ENCODE measurements at places on chromosomes 6 and 20.

DNA sequence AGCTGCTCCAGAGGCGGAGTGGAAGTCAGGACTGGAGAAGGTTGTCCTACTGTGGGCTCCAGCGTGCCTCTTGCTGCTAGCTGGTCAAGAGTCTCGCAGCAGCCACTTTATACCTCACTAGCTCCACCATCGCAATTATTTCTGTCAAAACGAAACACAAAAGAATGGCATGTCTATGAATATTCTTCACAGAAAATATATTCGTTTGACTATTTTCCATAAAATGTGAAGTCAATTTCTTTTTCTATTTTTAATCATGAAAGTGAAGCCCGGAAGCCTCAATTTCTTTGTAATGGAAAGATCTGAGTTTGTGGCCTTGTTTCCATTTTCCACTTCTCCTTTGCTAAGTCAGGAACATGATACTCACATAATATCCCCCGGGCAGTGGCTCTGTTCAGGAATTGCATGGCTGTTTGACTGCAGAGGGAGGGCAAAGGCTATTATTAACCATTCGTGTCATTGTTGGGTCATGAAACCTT lies 51.7 kb downstream of the DTD1 start:
- no peak for DNase-seq

DNA sequence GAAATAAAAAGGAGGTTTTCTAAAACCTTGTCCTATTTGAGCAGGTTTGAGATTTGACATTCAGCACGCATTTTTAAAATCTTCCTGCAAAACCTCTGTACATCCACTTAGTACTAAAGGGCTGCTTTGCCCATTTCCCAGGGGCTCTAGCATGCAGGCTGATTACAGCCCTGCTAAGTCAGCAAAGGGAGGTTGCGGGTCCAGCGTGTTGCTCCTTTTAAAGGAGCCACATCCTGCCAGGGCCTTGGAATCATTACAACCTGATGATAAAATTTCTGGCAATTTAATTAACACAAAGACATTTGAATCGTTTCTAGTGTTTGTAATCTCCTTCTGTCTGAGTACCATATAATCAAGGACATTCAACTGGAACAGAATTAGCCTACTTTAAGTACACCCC lies 455.1 kb upstream of the CITED2 start:
- no peak for DNase-seq

- DNase-seq, result no peak
These were observed 75.6 kb downstream of the MTFR2 start for GRCh38 chr6:136174510-136174909.

DNA sequence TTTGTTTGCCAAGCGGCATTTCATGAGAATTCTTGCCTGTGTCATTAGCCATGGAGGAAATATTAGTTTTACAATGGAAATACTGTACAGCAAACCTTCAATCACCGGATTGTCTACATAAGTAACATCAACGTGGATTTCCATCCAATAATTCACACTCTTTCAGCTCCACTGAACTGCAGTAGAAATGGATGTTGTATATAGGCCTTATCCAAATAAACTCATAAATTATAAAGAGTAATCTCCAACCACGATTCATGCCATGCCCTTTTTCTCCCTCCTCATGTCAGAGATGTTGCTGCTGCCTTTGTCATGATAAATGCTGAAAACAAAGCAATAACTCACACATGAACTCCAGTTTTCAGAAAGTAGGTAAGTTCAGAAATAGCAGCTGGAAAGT lies 54.9 kb upstream of the EYS start:
- no peak for DNase-seq

DNA sequence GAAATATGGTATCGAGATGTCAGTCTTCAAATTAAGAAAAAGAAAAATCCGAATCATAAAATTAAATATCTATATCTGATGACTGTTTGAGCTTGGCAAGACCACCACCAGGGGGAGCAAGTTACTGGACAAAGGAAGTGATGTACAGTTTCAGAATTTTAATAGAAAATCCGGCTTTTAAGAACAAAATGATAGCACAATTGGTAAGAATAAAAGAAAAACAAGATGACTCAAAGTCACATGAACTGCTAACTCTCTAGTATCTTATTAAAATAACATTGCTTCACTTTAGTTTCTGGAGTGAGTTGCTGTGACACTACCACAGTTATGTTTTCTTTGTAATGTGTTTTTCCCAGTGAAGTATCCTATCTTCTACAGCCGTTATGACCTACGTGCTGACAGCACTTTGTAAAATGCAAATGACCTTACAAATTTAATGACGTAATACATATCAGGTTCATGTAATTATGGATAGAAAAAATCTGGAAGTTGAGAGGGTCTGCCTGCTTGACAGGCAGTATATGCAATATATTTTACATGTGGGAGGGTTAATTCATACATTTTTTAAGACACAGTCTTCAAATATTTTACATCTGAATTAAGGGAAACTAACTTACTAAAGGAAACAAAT lies 405.3 kb upstream of the HS3ST5 start:
- DNase-seq, result peak; percentile 53

- no peak for DNase-seq
These were observed 19.6 kb downstream of the NKX2-4 start for GRCh38 chr20:21377701-21378100.

DNA sequence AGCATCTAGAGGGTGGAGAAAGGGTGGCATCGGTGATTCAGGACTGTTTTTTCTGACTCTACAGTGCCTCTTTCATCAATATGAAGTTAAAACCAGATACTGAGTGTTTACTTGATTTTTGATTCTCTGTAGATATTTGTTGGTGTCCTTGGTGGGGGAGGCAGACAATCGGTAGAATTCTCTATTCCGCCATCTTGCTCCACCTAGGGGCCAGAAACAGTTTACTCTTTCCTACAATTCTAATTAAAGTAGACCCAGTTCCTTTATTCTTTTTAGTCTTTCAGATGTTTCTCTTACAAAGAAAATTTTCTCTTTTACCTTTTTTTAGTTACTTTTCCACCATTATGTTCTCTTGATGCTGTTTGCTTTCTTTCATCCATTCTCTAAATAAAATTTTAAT lies 162.1 kb upstream of the RAB32 start:
- DNase-seq, result no peak

- no peak for DNase-seq
These were observed 25.0 kb downstream of the PERP start for GRCh38 chr6:138082232-138082631.

DNA sequence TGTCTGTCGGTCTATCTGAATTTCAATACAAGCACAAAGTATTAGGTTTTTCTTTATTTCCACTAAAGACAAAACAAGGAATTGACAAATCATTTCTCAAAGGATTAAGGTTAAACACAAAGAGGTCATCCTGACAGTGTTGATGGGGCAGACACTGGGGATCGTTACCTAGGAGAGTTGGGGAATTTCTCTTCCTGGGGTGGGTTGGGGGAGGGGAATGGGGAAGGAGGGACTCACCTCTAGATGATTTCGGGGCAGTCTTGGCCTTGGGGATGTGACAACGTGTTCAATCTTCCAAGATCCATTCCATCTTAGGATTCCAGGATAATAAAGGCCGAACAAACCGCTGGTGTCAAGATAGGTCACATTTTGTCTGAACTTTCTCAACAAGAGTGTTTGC lies 35.4 kb upstream of the FOXA2 start:
- no peak for DNase-seq

DNA sequence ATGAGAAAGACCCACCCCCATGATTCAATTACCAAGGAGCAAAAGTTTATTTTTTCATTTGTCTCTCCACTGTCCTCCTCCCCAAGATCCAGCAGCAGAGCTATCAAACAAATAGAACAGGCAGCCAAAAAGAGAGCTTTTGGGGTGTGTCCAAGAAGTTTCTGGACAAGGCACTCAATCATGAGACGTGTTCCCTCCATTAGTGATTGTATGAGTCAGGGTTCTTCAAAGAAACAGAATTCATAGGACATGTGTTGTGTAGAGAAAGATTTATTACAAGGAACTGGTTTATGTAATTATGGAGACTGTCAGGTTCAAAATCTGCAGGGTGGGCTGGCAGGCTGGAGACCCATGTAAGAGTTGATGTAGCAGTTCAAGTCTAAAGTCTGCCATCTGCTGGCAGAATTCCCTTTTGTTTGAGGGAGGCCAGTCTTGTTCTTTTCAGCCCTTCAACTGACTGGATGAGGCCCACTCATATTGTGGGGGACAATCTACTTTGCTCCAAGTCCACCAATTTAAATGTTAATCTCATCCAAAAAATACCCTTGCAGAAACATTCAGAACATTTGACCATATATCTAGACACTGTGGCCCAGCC lies 248.1 kb upstream of the OPRM1 start:
- DNase-seq, result peak; percentile 11

DNA sequence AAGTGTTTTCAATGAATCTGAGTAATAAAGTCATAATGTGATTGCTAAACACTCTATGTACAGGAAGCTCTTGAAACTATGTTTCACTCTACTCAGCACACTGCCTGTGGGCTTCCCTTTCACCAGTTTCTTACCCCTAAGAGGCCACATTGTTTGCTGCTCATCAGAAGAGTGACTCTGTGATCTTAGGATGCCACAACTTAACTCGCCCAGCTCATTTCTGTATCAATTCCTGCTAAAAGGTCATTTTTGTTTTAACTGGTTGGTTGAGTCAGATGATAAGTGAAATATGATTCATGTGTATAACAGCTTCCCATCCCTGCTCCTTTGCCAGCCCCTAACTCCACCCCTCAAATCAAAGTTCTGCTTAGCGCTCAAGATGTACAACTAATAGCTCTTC lies 9.8 kb upstream of the NDUFAF4 start:
- peak; percentile 58 for DNase-seq

GRCh38 chr20:49786668-49787370 lies 25.8 kb upstream of the SLC9A8 start:
- DNase-seq, result peak; percentile 22

GRCh38 chr6:89501753-89502152 lies 68.8 kb downstream of the ANKRD6 start:
- no peak for DNase-seq

DNA sequence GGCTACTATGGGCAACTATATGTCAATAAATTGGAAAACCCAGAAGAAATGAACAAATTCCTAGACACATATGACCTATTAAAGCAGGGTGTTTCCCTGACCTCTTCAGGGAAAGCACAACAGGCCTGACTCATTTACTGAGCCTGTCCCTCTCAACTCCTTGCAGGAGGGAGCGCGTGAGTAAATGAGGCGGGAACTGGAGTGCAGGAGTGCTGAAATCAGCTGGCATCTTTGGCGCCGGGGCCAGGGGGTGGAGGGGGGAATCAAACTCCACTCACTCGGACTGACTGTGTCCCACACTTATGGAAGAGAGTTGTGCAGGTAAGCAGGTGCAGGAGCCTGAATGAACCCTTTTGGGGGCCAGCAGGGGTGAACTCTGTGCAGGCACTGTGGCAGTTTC lies 671.2 kb upstream of the PTCHD4 start:
- DNase-seq, result no peak

- no peak for DNase-seq
These were observed 20.3 kb upstream of the CHD6 start for GRCh38 chr20:41638456-41638855.

GRCh38 chr6:107488875-107489635 lies 862 bp upstream of the SOBP start:
- DNase-seq, result no peak

DNA sequence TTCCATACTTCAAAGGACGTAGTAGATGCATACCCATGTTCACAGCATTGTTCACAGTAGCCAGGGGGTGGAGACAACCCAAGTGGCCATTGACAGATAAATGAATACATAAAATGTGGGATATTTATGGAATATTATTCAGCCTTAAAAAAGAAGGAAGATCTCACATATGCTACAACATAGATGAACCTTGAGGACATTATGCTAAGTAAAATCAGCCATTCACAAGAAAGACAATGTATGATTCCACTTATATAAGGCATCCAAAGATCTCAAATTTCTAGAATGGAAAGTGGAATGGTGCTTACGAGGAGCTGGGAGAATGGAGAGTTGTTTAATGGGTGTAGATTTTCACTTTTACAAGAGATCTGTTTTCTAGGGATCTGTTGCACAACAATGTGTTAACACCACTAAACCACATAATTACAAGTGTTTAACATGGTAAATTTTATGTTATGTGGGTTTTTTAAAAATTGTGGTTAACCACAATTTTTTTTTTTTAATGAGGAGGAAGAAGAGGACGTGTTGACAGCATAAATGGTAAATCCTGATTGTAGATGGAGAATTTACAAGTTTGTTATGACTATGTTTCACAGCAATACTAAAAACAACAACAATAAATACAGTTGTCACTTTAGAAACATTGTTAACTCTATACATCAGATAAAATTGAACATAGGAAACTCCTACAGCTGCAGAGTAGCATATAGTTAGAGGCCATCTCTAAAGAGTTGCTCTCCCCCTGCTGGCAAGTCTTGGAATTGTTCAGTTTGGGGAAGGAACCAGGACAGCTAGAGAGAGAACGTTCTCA lies 41.6 kb downstream of the CCN2 start:
- peak; percentile 50 for DNase-seq

- no peak for DNase-seq
These were observed 79.8 kb downstream of the TBC1D7 start for GRCh38 chr6:13248584-13248985.

- peak; percentile 30 for DNase-seq
These were observed 1.3 kb upstream of the RNF217 start for GRCh38 chr6:124960757-124961463.

DNA sequence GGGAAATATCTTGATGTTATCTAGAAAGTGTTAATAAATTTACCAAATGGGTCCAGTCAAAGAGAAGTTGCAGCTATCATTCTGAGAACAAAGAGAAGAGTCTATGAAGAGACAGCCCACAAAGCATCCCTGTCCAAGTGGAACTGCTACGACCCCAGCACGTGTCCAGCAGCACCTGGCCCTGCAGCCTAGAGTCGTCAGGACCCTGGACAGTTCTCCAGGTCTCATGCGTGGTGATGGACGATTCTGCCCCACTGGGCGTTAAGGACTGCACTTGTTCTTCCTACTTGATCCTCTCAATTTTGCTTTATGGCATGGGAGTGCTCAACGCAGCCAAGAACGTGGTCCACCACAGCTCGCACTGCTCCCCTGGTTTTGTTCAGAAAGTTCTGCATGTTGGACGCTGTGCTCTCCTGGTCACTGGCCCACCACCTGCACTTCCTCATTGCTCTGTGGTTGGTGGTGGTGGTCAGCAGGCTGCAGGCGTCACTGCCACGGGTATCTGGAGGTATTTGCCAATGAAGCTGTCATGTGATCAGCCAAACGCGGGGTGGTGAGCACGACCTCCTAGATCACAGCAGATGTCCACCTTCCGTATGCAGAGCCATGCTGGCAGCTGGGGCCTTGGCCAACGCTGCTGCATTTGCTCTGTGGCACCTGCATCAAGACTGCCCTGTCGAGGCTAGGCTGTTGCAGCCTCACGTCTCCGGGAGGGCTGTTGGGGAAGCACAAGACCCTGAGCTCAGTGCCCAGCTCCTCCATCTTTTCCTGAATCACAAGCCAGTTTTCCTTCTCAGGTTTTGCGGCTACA lies 356.4 kb downstream of the CDH4 start:
- DNase-seq, result peak; percentile 16

GRCh38 chr20:11267131-11267761 lies 593.4 kb upstream of the JAG1 start:
- DNase-seq, result peak; percentile 97

DNA sequence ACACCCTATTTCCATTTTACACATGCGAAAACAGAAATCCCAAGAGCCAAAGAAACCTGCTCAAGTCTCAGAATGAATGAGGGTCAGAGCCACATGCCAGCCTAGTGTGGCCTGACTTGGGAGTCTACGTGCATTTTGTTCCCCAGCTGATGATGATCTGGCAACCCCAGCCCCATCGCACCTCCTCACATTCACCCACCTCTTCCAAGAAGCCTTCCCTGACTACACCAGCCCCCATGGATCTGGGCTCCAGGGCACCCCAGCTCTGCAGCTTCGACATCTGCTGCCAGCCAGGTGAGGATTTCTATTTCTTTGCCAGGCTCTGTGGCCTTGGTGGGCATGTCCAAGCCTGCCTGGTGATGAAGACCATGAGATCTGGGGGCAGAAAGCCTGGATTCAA lies 41.0 kb downstream of the ANGPT4 start:
- no peak for DNase-seq

Data from HT1080 (cell line).